ENCODE measurements at places on chromosomes 5 and 9.

- DNase-seq: no peak
Measured at GRCh38 chr5:9499498-9499876, 46.4 kb downstream of the SEMA5A start.

- no peak for DNase-seq
Measured at GRCh38 chr9:76415731-76416130, 21.5 kb upstream of the RFK start.

DNA sequence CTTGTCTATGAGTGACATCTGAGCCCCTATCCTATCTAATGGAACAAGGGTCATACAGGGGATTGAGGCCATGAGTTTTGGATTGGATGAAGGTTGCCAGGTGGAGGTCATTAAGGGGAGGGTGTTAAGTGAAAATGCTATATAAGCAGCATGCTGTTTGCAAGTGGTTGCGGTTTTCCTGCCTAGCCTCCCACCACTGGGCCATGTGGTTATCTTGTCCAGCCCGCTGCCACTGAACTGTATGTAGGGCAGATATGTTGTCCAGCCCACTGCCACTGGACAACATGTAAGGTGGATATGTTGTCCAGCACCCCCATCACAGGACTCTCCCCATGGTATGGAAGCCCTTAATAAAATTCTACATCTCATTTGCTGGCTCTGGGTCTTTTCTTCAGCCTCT is 200.0 kb downstream of the FGF10 start:
- no peak for DNase-seq

GRCh38 chr5:74261421-74261820 is 379.1 kb downstream of the ENC1 start:
- DNase-seq: no peak

GRCh38 chr5:99948850-99949249 is 586.3 kb upstream of the FAM174A start:
- no peak for DNase-seq

DNA sequence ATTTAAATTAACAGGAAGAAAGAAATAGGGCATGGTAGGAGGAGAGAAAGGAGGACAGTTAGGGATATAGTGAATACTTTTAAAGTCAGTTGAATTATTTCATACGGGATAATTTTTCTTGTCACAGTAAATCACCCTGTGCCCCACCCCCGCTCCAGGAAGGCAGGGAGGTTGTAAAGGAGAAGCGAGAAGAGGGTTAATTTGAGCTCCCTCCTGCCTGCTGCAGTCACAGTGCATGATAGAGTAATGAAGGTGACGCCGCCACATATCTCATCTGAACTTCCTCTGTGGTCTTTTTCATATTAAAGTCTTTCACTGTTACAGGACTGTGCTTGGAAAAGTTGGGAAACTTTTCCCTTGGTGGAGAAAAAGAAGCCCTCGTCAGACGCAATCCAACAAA is 896 bp upstream of the PCSK5 start:
- peak; percentile 1 for DNase-seq

GRCh38 chr9:6126377-6126776 is 89.2 kb upstream of the IL33 start:
- no peak for DNase-seq

DNA sequence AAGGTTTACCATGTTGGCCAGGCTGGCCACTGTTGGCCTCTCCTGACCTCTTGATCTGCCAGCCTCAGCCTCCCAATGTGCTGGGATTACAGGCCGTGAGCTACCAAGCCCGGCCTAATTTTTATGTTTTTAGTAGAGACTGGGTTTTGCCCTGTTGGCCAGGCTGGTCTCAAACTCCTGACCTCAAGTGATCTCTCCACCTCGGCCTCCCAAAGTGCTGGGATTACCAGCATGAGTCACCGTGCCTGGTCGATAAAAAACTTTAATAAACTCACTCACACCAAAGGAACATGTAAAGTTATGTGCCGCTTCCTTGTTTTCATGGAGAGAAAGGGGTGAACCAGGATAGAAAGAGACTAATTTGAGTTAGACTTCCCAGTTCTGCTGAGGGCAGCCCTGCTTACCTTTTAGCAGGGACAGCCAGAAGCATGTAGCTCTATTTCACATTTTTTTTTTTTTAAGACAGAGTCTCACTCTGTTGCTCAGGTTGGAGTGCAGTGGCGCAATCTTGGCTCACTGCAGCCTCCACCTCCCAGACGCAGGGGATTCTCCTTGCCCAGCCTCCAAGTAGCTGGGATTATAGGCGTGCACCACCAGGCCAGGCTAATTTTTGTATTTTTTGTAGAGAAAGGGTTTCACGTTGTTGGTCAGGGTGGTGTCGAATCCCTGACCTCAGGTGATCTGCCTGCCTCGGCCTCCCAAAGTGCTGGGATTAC is 11.4 kb upstream of the HAUS6 start:
- no peak for DNase-seq

GRCh38 chr5:109533751-109534272 is 124.0 kb upstream of the PJA2 start:
- no peak for DNase-seq

- no peak for DNase-seq
Measured at GRCh38 chr9:89440951-89441654, 56.8 kb downstream of the SEMA4D start.

All from immature natural killer cell (primary cell).